Spinal cord (tissue), 10 donors: ENCODE measurements at places on chromosomes 7 and 10. TPM values are rescaled to one million over a fixed set of nuclear protein-coding genes. Genes with fewer than 3 reads are reported as not detected.

Gene TRPV5
- polyA plus RNA-seq = 0.24 TPM

Gene ACTL6B
- polyA plus RNA-seq = 89.8 TPM

Gene VIPR2
- 10.0 TPM for polyA plus RNA-seq

Gene ZDHHC6
- polyA plus RNA-seq = 49.0 TPM

Gene ITGB8
- polyA plus RNA-seq = 45.4 TPM

Gene FFAR4
- 0.30 TPM for polyA plus RNA-seq
